ENCODE measurements at places on chromosomes 3 and 15.

DNA sequence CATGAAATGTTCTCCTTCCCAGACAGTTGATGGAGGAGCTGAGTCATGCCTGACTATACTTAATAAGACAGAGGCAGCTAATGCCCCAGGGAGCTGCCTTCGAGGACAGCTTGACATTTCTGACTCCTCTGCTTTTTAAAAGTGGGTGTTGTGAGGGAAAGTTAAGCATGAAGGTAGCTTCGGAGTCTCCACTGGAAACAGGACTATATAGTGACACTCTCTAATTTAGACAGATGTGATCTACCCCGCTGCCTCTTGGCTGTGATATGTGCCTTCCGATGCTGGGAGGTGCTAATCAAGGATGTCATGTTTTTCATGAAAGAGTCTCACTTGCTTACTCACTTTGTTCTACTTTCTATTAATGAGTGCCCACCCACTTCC lies 72.7 kb downstream of the IL1RAP start:
- DNase-seq: no peak

- no peak for DNase-seq
These were observed 467.5 kb downstream of the C3orf38 start for GRCh38 chr3:88617283-88617682.

DNA sequence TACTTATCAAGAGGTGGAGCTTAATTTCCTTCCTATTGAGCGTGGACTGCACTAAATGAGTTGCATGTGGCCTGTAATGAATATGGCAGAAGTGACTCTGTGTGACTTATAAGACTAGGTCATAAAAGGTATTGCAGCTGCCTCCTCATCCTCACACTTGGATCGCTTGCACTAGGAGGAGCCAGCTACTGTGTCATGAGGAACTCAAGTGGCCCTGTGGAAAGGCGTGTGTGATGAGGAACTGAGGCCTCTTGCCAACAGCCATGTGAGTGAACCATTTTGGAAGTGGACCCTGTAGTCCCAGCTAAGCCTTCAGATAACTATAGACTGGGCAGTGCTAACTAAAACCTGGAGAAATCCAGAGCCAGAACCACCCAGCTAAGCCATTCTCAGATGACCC lies 7.1 kb upstream of the SLC30A4 start:
- DNase-seq: no peak

GRCh38 chr3:16063603-16064002 lies 110.9 kb upstream of the GALNT15 start:
- no peak for DNase-seq

- no peak for DNase-seq
These were observed 27.3 kb upstream of the SLC28A2 start for GRCh38 chr15:45224621-45225217.

GRCh38 chr3:130459944-130460343 lies 57.0 kb upstream of the COL6A6 start:
- DNase-seq: no peak

DNA sequence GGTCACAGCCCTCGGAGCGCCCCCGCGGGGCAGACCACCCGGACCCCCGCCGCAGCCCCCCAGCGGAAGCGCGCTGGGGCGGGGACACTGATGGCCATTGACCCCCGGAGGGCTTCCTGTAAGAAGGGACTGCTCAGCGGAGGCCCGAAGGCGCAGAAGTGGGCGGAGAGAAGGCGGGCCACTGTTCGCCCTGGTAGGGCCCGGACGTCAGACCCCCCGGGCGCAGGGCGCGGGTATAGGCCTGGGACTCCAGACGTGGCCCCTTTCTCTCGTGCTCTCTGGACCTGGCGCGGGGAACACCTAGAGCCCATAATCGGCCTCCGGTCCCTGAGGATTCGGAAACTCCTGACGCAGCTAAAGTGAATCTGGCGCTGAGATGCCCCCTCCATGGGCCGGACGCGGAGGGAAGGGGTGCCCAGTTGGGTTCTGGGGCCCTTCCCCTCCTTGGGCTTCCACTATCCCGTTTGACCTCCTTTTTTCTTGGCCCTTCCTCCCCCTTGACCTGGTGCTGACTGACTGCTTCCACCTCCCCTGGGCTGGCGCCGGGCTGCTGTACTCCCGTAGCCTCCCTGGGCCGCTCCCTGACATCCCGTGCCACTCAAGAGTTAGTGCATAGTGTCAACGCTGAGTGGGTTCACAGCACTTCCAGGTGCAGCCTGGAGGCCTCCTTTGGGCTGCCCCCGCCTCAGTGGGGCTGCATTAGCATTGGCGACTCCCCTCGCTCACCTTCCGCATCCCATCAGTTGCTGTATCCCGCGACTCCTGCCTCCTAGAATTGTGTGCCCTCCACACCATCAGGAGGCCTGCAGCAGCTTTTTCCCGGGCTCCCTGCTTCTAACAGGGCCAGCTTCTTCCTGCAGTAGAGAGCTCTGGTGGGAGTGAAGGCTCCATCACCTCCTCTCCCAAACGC lies 694 bp downstream of the ABTB1 start:
- no peak for DNase-seq

GRCh38 chr3:42830437-42831320 lies 21.4 kb downstream of the ACKR2 start:
- peak; percentile 9 for DNase-seq

DNA sequence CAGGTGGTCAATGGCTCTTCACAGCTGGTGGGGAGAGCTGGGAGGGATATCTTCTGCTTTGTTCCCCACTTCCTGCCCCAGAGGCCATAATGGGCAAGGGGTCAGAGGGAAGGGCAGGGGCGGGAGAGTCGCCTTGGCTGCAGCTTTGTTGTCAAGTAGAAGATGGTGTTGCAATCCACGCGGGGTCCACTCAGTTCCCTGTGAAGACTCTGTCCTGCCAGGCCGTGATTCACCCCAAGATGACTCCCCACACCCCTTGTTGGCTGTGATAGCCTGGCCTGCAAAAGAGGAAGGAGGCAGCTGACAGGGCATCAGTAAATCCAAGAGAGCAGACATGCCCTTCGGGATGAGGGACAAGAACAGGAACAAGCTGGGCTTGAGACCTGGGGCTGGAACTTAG lies 6.9 kb downstream of the GALNT15 start:
- no peak for DNase-seq

DNA sequence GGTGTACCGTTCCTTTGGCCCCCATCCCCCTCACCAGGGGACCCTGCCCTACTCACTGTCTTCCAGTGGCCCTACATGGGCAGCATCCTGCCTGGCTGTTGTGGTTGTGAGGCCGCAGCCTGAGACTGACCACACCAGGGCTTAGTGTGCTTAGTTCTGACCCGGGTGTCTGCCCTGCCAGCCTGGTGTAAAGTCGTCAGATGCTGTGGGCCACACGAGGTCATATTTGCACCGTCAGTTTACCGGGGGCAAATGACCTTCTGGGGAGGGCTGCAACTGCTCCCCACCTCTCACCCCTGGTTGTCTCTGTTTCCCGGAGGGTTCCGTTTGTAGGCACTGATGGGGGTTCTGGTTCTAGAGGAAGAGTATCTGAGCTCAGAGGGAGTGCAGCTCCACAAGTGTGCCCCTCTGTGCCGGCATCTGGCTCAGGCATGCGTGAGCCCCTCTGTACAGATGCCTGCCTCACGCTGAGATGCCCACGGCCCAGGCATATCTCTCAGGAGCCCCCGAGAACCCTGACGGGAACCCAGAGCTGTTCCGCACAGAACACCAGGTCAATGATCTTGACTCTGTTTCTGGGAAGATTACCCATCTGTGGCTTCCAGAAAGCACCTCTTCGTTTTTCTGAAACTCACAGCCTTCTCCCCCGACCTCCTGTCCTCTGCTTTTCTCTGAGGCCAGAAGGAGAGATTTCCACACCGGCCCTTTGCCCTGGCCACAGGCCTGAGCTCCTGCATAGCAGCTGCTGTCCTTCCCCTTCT lies 19.2 kb downstream of the KLF13 start:
- DNase-seq: no peak

- DNase-seq: no peak
These were observed 338.5 kb upstream of the THBS1 start for GRCh38 chr15:39242345-39242744.

DNA sequence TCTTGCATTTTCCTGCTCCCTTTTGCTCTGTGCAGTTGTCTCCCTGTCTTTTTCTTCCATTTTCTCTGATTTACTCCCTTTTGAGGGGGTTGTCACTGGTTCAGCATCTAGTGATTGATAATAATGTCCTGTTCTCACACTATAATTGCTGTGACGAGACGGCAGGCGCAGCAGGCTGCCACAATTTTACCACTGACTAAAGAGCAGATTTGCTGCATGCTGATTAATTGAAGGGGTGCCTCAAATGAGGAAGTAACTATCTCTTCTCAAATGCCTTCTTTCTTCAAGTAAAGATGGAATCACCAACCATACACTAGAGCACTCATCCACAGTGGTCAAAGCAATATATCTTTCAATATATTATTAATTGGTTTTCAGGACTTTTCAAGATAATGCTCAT lies 219.3 kb downstream of the CBLB start:
- DNase-seq: no peak

GRCh38 chr3:151058740-151059139 lies 26.7 kb upstream of the MED12L start:
- no peak for DNase-seq

DNA sequence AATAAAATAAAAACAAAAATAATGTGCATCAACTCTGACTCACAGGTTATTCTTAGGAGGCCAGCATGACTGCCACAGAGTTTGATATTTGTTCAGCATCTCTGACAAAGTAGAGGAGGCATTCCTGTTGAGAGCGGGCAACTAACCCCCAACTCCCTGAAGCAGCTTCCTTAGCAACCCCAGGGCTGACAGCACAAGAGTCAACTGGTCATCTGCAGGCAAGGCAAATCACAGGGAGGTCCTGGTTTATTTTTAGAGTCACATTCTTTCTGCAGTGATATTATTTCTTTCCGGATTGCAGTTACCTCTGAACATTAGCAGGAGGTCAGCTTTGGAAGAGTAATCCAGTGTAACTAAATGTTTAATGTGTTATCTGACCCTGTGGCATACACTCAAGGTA lies 273.0 kb downstream of the PLCL2 start:
- DNase-seq: no peak

GRCh38 chr15:87508086-87508485 lies 748.5 kb downstream of the NTRK3 start:
- DNase-seq: no peak

DNA sequence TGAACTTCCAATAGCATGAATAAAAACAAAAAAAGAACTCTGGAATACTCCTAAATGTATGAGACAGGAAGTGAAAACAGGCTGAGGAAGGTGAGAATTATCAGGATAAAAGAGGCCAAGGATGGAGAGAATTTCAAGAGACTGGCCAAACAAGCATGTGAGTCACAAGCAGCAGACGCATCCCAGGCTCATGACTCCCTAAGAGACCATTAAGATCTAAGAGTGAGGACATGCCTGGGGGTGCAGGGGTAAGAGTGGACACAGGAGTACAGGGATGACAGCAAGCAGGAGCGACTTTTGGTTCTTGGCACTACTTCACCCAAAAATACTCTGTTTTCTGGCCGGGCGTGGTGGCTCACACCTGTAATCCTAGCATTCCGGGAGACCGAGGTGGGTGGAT lies 7.1 kb downstream of the SCAMP2 start:
- no peak for DNase-seq

DNA sequence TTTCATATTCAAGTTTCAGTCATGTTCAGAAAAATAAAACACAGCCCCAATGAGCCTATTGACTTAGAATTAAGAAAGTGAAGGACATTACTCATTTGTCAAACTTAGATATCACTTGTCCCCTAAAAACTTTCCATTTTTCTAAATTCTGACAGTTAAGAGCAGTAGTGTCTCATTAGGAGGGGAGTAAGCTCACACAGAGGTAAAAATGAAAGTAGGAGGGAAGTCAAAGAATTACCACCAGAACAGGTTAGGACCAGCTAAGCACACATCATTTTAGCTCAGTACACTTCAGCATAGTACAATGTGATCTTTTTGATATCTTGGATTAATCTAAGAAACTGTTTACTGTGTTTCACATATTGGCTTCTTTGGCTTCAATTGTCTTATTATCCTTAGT lies 64.3 kb downstream of the OSTN start:
- no peak for DNase-seq

- DNase-seq: no peak
These were observed 15.0 kb downstream of the CDCP1 start for GRCh38 chr3:45131201-45131600.

- no peak for DNase-seq
These were observed 3.4 kb downstream of the PARP9 start for GRCh38 chr3:122560680-122561079.

DNA sequence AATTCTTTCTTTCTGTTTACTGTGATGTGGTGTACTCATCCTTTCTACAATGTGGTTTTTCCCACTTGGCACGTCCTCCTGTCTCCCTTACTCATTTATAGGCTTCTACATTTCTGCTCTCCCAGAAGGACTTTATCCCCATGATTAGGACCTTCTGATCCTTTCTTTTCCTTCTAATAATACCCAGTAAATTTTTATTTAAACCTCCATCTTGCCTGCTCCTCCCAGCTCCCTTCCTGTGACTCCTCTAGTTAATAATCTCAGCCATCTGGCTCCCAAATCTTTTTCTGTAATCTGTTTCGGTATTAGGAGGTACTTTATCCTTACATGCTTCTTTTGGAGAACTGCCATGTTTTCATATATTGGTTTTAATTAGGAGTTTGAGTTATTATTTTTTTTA lies 11.2 kb upstream of the P2RY1 start:
- no peak for DNase-seq

GRCh38 chr3:102059145-102059943 lies 210.0 kb downstream of the NFKBIZ start:
- DNase-seq: no peak

DNA sequence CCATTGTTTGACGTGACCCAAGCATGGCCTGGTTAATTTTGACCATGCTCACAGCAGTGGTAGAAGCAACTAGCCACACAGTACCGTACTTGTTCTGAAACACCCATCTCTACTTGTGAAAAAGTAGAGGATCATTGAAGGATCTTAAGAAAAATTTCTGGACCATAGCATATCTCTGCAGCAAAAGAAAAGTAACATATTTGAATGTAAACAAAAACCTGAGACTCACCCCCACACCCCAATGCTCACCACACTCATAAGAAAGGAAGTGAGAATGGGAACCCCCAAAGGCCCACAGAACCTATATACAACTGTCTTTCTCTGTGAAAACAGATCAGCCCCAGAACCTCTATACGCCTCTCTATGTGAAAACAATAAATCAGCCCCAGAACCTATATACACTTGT lies 33.8 kb upstream of the TFRC start:
- DNase-seq: no peak

- no peak for DNase-seq
These were observed 655.2 kb downstream of the RBMS3 start for GRCh38 chr3:29936054-29936453.

- DNase-seq: no peak
These were observed 28.3 kb upstream of the RYR3 start for GRCh38 chr15:33282226-33283020.

- DNase-seq: no peak
These were observed 21.6 kb downstream of the B4GALT4 start for GRCh38 chr3:119219069-119219468.

- DNase-seq: no peak
These were observed 289.0 kb downstream of the SLC9A9 start for GRCh38 chr3:143559296-143559695.

- DNase-seq: no peak
These were observed 794 bp downstream of the ARPP19 start for GRCh38 chr15:52567871-52568600.

DNA sequence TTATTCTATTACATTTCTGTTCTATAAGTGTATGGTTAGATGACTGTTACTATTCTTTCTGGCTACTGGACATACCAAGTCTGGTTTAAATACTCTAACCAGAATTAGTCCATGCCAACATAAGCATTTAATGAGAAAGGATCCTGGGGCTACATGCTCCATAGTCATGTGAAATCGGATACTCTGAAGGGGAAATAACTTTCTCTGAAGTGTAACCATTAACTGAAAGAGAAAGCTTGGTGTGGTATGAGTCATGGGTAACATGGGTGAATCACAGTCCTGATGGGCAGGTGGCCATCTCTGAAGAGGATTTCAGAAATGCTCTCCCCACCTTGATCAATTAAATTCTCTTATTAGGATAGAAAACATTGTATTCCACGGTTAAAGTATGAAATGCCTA lies 69.4 kb downstream of the FHIT start:
- peak; percentile 2 for DNase-seq
